ENCODE measurements at places on chromosomes 7 and 10. TPM values are rescaled to one million over a fixed set of nuclear protein-coding genes. Genes with fewer than 3 reads are reported as not detected.

DNA sequence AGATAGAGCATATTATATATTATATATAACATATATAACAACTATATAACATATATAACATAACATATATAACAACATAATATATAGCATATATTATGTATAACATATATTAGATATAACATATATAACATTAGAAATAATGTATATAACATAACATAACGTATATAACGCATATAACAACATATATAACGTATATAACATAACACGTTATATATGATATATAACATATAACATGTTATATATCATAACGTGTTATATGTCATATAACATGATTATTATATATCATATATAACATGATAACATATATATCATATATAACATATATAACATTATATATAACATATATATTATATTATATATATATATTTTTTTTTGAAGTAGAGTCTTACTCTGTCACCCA lies 3.7 kb downstream of the AP5Z1 start:
- no peak for DNase-seq

GRCh38 chr7:143013893-143014292 lies 13.0 kb downstream of the OR9A2 start:
- no peak for DNase-seq

SLF2 gene
- total RNA-seq = 20.6 TPM

GRCh38 chr10:77494756-77495541 lies 142.7 kb downstream of the KCNMA1 start:
- DNase-seq = no peak

- no peak for DNase-seq
Measured at GRCh38 chr10:131513901-131514300, 202.4 kb upstream of the TCERG1L start.

- no peak for DNase-seq
Measured at GRCh38 chr10:70782746-70783680, 2.2 kb downstream of the TBATA start.

SRGN gene
- total RNA-seq = 10.3 TPM

DNA sequence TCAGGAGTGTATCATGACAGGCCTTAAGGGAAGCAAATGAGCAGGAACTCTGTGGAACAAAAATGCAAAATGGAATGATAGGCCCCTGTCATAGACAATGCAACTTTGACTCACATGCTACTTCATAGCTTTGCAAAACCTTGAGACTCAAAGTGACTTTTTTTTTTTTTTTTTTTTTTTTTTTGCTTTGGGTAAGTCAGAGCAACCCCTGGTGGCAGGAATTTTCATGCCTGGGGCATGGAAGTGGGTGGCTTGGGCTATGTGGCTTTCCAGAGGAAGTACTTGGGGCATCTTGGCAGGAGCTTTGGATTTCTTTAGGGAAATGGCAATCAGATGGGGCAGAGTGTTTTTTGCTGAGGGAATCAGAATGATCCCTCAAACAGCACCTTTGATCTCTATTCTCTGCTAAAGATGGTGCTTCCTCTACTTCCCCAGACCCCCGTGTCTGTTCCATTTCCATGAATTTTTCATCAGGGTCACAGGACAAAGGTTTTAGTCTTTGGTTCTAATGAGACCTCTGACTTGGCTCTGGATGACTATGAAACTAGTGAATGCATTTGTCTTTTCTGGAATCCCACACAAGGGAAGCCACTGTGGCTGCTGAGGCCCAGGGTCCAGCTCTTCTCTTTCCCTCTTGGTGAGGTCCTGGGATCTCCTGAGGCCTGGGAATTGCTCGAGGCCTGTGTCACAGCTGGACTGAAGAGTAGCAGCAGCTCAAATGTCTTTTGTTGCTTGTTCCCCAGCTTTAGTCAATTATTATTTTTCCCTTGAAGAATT lies 62.8 kb downstream of the TACC2 start:
- no peak for DNase-seq

DNA sequence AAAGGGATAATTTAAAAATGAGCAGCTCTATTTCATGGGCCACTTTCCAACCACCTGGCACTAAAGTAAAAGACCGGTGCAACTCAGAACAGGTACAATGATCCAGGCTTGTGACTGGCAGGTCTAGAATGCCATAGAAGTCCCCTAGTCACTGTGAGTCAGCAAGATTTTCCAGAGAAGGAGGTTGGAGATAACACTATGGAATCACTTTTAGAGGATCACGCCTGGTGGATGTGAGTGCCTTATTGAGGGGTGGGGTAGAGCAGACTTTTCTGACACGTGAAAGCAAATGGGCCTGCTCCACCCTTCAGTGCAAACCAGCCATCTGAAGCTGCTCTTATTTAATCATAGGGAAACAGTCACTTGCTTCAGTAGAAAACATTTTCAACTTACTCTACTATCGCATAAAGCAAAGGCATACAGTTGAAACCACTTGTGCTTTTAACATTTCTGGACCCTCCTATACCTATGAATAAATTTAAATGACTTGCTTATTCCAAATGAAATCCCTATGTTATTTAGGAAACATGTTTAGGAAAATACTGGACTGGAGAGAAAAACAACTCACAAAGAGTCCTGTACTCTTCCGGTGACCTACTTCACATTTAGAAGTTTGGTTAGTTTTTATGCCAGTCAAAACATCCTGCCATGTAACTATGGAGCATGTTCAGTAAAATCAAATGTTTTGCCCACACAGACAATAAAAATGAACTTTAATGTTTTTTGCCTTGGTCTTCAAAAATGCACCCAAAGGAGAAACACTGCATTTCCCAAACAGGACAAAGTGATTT lies 21.5 kb upstream of the AKR1C1 start:
- DNase-seq = no peak
